Activated gamma-delta T cell treated with anti-CD3 and anti-CD28 coated beads, Interleukin-2, amount 50 U/mL, for 16 hours (primary cell): ENCODE measurements at places on chromosomes 5 and 9.

DNA sequence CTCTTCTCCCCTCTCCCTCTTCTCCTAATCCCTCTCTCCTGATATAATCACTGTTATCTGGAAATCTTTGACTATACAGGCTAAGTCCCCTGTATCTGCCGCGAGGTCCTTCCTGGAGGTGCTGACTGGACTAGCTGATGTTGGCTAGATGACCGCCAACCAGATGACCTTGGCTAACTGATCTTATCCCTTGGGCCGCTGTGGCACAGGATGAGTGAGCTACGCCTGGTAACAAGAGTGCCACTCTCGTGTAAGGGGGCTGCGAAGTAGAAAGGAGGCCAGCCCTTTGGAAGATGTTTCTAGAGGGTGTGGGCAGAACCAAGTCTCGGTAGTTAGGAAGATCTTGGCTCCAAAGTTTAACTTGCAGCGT lies 345 bp upstream of the PRRC1 start:
- DNase-seq, result no peak

- no peak for DNase-seq
These were observed 387.1 kb downstream of the ZSWIM6 start for GRCh38 chr5:61719124-61719523.

DNA sequence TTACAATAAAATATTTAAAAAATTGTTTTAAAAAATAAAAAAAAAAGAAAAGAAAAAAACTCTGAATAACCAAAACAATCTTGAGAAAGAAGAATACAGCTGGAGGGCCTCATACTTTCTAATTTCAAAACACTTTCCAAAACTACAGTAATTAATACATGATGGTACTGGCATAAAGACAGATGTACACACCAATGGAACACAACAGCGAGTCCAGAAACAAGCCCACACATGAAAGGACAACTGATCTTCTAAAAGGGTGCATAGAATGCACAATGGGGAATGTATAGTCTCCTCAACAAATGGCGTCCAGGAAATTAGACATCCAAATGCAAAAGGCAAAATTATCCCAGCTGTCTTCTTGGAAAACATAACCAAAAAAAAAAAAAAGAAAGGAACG lies 99.6 kb downstream of the LURAP1L start:
- no peak for DNase-seq

DNA sequence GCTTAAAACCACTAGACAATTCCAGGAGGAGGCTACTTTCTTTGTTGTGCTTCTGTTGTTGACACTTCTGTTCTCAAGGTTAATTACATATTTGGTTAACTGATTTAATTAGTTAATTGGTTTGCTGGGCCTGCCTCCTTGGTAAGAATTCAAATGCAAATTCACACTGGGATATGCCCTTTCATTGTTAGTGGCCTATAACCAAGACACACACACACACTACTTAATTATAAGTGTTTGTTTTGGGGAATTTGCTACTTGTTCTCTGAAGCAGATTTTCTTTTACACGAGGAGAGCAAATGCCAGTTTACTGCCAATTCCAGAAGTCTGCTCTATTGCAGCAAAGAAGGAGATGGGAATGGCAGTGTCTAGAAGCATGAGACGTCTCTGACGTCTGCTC lies 101.6 kb upstream of the BASP1 start:
- DNase-seq, result no peak

DNA sequence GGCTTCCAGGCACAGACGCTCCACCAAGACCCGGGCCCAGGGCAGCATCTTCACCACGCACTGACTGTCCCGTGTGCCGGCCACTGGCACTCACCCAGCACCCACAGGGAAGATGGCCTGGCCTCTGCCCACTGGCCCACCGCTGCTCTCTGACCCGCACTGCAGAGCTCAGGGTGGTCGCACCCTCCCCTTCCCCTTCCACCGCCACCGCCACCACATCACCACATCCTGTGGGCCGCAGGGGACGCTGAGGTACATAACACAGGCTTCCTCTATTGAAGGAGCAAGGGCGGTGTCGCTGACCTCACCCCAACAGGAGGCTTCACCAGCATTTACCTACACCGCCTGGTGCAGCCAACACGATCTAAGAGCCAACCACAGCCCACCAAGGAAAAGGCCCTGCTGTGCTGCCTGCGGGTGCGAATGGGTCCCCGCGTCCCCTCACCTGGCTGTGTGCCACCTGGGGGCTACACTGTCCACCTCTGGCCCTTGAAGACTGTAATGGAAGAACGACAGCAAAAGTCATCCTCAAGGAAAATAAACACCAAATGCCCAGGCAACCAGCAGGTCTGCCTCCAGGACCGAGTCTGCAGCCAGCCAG lies 101.8 kb downstream of the CAMSAP1 start:
- no peak for DNase-seq

- no peak for DNase-seq
These were observed 12.2 kb downstream of the INVS start for GRCh38 chr9:100111235-100111634.

DNA sequence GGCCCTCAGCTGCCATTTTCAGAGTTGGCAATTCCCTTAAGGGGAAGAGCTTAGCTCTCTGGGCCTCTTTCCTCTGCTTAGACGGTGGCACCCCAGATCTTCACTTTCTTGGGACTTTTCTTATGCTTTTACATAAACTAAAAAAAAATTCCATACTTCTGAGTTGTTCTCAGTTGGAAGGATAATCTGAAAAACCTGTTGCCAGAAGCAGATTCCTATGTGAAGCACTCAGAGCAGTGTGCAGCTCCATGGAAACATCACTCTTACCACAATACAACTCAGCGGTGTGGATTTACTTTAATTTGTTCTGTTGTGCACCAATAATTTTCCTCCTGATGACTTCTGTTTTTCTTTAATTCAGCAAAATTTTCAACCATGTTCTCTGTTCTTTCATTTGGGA lies 44.1 kb upstream of the MROH2B start:
- no peak for DNase-seq
